Activated CD4-positive, alpha-beta T cell treated with anti-CD3 and anti-CD28 coated beads for 48 hours (primary cell): ENCODE measurements at places on chromosomes 11 and 22.

DNA sequence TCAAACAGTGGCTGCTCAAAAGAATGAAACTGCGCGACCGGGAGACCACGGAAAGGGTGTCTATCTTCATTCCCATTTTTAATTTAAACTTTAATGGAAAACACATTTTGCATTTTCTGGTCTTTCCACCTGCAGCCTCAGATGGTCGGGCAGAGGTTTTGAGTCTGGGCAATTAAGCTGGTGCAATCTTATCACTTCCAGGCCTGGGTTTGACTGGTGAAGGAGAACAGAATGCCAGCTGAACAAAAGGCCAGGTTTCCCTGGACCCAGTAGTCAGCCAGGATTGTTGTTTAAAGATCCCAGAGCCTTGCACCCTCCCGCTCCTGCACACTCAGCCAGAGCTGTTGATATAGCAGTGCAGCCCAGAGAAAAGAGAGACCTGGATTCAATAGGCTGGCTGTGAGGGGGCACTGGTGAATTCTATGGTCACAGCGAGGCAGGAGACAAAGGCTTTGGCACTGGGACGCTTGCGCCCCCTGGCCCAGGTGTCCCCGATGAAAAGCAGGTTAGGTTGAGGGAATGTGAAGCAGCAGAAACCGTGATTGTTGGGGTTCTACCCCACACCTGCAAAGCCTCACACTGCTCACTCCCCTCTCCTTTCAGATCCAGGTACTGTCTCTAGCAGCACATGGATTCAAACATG lies 83.6 kb downstream of the FLI1 start:
- no peak for DNase-seq

- no peak for DNase-seq
These were observed 9.4 kb downstream of the LHFPL7 start for GRCh38 chr22:24937114-24937513.

DNA sequence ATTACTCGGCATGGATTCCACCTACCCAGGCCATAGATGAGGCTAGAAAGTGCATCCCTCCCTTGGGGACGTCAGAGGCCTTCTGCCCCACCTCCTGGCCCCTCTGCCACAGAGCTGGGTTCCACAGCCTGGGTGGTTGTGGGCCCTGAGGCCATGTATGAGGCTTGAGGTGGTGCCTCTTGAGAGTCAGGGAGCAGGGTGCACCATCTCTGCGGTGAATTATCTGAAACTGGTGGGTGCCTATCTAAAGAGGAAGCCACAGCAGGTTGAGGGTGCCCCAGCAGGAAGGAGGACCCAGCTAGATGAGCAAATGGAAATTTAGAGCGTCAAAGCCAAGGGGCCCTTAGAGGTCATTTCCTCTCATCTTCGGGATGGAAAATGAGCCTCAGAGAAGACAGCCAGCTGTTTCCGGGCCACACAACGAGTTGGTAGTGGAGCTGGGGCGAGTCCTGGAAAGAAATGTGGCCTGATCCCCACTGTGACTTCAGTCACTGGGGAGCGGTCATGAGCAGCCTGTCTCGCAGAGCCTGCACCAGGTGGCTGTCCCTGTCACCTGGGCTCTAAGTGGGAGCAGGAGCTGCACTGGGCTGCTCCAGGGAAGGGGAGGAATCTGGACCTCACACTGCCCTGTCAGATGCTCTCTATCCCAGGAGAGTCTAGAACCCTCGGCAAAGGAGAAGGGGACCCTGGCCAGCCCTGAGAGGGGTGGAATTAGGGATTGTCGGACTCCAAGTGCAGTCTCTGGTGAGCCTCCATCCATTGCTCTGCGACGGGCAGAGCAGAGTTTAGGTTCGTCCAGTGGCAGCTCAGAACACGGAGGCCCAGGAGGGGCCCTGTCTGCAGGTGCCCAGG lies 7.3 kb downstream of the ADORA2A start:
- DNase-seq: peak; percentile 81

DNA sequence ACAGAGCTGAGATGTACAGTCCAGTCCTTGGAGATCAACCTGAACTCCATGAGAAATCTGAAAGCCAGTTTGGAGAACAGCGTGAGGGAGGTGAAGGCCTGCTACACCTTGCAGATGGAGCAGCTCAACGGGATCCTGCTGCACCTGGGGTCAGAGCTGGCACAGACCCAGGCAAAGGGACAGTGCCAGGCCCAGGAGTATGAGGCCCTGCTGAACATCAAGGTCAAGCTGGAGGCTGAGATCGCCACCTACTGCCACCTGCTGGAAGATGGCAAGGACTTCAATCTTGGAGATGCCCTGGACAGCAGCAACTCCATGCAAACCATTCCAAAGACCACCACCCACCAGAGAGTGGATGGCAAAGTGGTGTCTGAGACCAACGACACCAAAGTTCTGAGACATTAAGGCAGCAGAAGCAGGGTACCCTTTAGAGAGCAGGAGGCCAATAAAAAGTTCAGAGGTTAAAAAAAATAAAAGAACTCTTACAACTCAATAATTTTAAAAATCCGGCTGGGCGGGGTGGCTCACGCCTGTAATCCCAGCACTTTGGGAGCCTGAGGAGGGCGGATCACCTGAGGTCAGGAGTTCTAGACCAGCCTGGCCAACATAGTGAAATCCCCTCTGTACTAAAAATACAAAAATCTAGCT lies 69.9 kb upstream of the RTL6 start:
- peak; percentile 60 for DNase-seq

DNA sequence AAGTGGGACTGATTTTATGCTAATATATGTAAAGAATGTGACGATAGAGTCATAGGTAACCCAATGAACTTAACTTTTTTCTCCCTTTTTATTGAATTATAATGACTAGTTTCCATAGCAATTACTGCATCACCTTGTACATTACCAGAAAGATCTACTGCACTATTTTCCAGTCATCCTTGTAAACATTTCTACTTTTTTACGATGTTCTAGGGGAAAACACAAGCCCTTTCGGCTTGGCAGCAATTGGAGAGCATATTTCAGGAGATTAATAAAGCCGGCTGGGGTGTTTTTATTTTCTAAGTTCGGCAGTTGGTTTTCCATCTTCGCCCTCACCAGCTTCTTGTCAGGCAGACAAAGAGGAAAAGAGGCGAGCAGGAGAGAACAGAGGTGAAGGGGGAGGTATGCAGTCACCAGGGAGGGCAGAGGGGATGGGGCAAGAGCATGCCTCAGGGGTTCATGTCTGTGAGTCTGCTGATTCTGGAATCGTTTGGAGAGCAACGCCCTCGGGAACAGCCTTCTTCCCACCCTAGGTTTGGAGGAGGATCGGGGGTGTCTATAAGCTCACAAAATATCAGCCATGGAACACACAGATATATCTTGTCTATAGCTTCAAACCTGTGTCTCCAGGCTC lies 476.4 kb downstream of the MIAT start:
- DNase-seq: no peak

DNA sequence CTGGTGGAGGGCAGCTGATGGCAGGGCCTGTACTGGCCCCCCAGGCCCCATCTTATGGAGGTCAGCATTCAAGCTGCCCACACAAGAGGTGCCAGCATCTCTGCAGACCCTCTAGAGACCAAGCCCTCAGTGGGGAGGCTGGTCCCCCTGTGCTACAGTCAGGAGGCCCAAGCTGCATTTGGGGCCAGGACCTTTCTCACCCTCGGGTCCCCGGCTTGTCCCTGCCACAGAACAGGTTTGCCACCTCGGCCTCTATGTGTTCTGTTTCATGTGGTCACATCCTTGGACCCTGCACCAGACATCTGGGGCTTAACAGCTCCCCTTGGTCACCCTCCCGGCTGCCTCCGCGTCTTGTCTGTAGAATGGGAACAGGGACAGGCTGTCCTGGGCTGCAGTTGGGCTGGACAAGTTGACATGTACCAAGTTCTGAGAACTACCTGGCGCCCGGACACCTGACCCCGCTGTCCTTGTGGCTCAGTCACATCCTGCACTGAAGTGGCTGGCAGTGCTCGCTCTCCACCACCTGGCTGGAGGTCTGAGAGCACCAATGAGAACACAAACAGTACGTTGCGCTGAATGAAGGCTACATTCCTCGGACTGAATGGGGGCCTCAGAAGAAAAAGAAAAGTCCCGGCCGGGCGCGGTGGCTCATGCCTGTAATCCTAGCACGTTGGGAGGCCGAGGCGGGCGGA lies 2.7 kb upstream of the PLXNB2 start:
- DNase-seq: no peak

- DNase-seq: no peak
These were observed 18.1 kb upstream of the RDX start for GRCh38 chr11:110314366-110315095.

- peak; percentile 10 for DNase-seq
These were observed 2.0 kb upstream of the LARGE1 start for GRCh38 chr22:33922349-33922681.

- no peak for DNase-seq
These were observed 18.8 kb downstream of the RRP7A start for GRCh38 chr22:42500836-42501179.

DNA sequence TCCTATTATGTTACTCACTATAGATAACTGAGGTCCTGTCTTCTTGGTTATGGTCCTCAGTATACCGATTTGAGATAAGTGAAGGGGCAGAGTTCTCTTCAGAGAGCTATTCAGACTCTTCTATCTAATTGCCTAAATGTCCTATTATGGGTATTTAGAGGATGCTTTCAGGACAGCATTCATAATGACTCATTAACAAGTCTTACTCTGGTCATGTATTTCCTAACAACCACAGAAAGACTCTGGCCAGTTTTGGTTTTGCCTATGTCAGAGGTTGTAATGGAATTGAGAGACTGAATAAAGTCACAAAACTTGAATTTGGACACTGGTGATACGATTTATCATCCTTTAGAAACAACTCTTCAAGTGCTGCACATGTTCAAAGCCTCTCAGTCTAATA lies 1233.0 kb downstream of the JRKL start:
- no peak for DNase-seq

DNA sequence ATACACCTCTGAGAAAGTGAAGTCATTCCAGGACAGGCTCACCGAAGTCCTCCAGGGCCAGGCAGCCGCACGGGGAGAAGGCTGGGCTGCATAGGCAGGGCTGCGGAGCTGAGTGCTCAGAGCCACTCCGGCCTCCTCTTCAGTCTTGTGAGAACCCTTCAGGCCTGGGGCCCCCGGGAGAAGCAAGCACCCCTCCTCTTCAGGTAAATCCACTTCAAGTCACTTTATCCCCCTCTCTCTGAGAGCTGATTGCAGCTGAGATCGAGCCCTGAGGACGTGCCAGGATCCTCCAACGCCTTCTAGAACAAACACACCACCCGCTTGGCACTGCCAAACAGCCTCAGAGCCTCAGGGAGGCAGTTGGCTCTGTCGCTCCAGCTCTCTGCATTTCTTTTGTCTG lies 1526.3 kb downstream of the BRD1 start:
- DNase-seq: no peak

DNA sequence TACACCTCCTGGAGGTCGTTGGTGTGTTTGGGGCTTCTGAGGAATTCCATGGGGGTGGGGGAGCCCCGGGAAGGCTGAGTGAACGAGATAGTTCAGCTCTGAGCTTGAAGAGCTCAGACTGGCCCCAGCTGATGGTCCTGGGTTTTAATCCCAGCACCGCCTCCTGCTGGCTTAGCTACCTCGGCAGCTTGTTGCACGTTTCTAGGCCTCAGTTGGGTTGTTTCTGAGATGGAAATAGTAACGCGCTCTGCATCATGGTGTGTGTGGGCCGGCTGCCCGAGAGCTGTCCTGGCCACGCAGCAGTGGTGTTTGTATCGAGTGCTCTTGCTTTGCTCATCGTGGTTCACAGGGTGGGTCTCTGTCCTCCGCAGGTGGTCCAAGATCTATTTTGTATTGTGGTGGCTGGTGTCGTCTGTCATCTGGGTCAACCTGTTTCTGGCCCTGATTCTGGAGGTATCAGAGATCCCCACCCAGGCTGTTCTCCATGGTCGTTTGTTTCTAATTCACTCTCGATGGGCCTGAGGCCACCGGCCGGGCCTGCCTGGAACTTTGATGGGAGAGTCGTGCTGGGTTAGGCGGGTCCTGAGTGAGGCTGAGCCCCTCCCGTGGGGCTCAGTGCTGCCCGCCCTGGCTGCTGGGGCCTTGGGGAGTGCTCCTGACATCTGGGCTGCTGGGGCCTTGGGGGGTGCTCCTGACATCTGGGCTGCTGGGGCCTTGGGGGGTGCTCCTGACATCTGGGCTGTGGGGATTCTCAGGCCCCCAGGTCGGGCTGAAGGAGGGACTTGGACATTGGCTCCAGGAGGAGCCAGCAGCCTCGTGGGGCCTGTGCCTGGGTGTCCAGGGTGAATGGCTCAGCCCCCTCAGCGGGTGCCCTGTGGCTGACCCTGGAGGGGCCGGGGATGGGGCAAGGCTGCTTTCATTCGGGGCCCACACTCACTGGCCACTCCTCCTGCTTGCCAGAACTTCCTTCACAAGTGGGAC lies 37.7 kb downstream of the TPCN2 start:
- no peak for DNase-seq

GRCh38 chr11:2586087-2586792 lies 113.6 kb downstream of the KCNQ1OT1 start:
- peak; percentile 0 for DNase-seq

GRCh38 chr22:24466716-24467328 lies 28.3 kb upstream of the UPB1 start:
- no peak for DNase-seq

DNA sequence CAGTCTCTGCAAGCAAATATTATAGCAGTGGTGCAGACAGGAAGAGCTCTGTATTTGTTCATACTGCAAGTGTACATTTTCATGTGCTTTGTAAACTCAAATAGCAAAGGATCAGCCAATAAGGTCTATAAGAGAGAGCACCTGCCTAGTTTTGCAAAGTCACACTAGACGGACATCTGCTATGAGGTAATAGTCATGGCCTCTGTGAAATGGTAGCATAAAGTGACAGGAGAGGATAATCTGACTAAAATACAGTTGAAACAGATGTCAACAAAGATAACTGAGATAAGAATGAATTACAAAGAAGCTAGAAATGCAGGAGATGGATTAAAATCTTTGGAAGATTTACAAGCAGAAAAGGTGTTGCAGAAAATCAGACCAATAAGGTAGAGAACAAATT lies 70.6 kb upstream of the SPON1 start:
- no peak for DNase-seq

DNA sequence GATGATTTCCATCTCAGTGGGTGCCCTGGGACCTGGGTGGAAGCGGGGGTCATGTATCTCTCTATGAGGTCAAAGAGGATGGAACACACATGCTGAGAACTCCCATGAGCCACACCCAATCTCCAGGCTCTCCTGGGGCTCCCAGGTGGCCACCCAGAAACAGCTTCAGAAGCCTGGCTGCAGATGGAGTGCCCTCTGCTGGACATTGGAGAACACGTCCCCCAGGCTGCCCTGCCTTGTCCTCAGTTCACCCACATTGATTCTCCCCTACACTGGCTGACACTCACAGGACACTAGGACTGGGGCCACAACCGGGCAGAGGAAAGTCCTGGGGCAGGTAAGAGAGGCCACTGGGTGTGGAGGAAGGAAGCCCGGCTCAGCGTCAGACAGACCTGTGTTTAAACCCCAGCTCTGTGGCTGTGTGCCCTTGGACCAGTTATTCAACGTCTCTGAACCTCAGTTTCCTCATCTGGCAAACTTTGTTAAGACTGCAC lies 4.5 kb upstream of the NOL12 start:
- peak; percentile 84 for DNase-seq

GRCh38 chr11:21931436-21932101 lies 261.3 kb upstream of the ANO5 start:
- DNase-seq: no peak

DNA sequence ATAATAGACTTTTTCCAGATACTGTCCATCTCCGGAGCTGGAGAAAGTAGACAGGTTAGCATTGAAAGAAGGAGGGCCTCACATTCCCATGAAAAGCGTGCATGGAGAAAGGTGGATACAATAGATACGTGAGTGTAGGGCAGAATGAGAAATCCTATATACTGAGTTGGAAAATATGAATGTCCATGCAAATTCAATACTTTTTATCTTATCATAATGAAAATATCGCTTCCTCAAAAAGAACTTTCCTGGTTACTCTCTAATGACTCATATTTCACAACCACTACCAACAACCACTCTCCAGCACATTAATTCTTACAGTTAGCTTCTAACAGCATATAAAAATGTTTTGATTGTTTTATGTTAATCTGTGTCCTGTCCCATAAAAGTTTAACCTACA lies 22.0 kb upstream of the MS4A6A start:
- DNase-seq: no peak
